ENCODE measurements at places on chromosomes 1 and 21. TPM values are rescaled to one million over a fixed set of nuclear protein-coding genes. Genes with fewer than 3 reads are reported as not detected.

The TLR5 gene
- total RNA-seq: 0.27 TPM

The NTMT2 gene
- not detected for total RNA-seq

The CD164L2 gene
- not detected for total RNA-seq

The WNT2B gene
- total RNA-seq: 3.1 TPM

The TAF1A gene
- 9.2 TPM for total RNA-seq

The OR6K6 gene
- not detected for total RNA-seq

The PTAFR gene
- total RNA-seq: 0.14 TPM

The RNU1-3 gene
- total RNA-seq: under 0.01 TPM

The VSIG8 gene
- total RNA-seq: not detected

The TAL1 gene
- total RNA-seq: 36.8 TPM

The MTMR11 gene
- 8.8 TPM for total RNA-seq

The FALEC gene
- not detected for total RNA-seq

The APH1A gene
- 136 TPM for total RNA-seq

The TRIM67 gene
- not detected for total RNA-seq

The NBPF26 gene
- 13.2 TPM for total RNA-seq

The CZIB gene
- total RNA-seq: 36.3 TPM

The ACBD6 gene
- 59.0 TPM for total RNA-seq

The GPR3 gene
- total RNA-seq: 2.1 TPM

The DNAJC28 gene
- total RNA-seq: 2.3 TPM

The EXO1 gene
- 26.9 TPM for total RNA-seq

The S100A6 gene
- 593 TPM for total RNA-seq

The NBPF20 gene
- total RNA-seq: 3.7 TPM

The ASTN1 gene
- not detected for total RNA-seq

The NBPF3 gene
- total RNA-seq: 6.1 TPM

The PFDN2 gene
- total RNA-seq: 55.2 TPM

The PRAMEF12 gene
- not detected for total RNA-seq

The LRRC39 gene
- total RNA-seq: 0.43 TPM

The GPR89B gene
- 17.1 TPM for total RNA-seq

The LORICRIN gene
- not detected for total RNA-seq

The ADSS2 gene
- 165 TPM for total RNA-seq

The DDOST gene
- total RNA-seq: 227 TPM

Data from thoracic aorta endothelial cell (primary cell).